ENCODE measurements at places on chromosomes 2 and 18.

- no peak for DNase-seq
These were observed 53.6 kb upstream of the PKDCC start for GRCh38 chr2:41994233-41994637.

DNA sequence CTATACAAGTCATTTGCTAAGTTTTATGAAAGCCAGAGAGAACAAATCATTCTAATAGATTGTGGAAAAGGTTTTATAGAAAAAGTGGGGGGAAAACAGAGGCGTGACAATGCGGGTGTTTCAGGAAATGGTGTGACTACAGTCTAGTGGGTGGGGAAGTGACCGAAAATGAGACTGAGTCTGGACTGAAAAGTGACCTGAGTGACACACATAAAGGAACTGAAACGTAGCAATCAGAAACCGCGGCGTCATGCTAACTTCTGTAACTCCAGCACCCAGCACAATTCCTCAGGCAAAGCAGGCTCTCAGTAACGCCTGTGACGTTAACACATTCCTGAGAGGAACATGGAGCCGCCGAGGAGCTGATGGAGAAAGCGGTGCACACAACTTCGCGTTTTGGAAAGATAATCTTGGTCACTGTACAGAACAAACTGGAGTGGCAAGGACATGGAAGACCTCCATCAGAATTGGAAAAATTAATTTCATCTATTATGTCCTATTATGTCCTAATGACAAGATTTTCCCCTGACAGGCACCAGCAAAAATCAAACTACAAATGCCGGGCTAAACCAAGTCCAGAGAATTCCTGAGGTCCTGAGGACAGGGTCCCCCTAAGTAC is 1.4 kb upstream of the CD226 start:
- no peak for DNase-seq

DNA sequence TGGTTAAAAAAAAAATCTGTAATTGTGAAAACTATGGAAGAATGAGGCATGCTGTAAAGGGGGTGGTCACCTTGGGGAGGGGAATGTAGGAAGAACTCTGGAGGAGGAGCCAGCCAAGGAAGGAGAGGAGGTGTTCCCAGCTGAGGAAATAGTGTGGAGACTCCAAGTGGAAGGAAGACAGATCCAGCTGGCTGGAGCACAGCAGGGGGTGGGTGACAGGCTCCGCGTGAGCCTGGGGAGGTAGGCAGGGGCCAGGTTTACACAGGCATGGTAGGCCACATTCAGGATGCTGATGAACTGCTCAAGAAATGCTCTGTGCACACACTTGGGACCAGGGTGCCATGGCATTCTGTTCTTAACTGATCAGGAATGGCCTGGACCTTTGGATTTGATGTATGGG is 16.8 kb downstream of the AFF3 start:
- DNase-seq, result no peak

- no peak for DNase-seq
These were observed 15.6 kb upstream of the RMND5A start for GRCh38 chr2:86704459-86704971.

- DNase-seq, result peak; percentile 62
These were observed 695.6 kb downstream of the TSN start for GRCh38 chr2:122451040-122451439.

GRCh38 chr2:127423880-127424279 is 5.7 kb downstream of the PROC start:
- DNase-seq, result no peak

DNA sequence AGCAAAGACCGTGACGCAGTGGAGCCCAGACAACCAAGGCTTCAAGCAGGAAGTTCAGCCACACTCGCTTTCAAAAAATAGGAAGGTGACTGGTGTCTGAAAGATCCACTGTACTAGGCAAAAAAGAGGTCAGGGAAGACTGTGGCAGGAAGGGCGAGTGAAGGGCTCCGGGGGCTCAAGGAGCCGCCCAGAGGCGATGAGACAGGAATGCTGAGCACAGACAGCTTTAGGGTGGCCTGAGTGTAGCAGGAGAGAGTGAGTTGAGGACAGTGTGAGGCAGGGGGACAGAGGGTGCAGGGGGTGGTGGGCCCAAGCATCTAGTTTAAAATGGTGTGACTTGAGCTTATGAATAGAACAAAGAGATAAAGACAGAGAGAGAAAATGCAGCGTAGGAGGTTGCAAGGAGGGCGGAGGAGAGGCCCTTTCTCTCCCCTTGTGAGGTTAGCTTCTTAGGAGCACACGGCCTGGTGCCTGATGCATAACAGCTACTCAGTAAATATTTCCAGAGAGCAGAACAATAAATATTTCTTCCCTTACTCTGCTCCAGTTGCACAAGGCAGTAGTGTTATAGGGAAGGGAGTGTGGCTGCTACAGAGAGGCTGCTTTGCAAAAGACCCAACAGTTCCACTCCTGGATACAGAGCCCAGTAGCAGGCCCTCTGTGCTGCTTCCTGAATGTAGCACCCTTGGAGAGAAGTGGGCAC is 789.7 kb upstream of the RAB6C start:
- peak; percentile 4 for DNase-seq

GRCh38 chr2:36445185-36445866 is 89.7 kb downstream of the CRIM1 start:
- DNase-seq, result no peak

- no peak for DNase-seq
These were observed 92.0 kb downstream of the USP40 start for GRCh38 chr2:233474308-233475160.

DNA sequence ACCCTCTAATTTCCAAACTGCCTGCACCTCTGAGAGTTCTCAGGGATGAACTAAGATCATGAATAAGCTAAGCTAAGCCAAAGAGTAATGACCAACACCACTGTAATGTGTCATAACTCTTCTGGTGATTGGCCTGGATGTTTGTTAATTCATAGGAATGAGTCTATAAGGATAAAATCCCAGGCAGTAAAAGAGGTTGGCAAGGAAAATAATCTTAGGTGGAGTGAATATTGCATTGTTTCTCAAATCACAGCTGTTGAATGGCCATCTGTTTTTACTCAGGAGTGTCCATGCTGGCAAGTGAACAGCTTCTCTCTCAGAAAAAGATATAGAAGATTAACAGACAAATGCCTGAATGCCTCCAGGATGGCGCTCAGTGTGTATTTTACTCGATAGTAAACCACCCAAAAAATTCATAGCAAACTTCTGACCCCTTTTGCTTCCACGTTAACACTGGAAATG is 60.8 kb upstream of the GLS start:
- peak; percentile 23 for DNase-seq

GRCh38 chr2:170113168-170113894 is 64.6 kb upstream of the MYO3B start:
- no peak for DNase-seq

DNA sequence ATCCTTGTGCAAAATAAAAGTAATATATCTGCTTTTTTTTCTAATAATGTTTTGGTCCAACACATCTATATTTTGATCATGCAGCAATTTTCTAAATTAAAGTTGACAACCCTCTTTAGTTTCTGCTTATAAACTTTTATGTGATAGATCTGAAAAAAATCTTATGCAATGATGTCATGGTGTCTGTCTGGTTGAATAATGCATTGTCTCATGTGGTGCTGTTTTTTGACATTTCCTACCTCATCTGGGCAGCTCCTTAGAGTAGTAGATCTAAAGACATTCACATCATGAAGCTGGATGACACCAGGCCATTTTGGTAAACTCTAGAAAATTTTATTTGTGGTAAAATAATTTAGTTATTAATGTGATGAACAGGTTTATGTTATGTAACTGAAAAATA is 106.8 kb upstream of the FN1 start:
- DNase-seq, result no peak

- DNase-seq, result no peak
These were observed 63.1 kb downstream of the NAPG start for GRCh38 chr18:10588975-10589374.

DNA sequence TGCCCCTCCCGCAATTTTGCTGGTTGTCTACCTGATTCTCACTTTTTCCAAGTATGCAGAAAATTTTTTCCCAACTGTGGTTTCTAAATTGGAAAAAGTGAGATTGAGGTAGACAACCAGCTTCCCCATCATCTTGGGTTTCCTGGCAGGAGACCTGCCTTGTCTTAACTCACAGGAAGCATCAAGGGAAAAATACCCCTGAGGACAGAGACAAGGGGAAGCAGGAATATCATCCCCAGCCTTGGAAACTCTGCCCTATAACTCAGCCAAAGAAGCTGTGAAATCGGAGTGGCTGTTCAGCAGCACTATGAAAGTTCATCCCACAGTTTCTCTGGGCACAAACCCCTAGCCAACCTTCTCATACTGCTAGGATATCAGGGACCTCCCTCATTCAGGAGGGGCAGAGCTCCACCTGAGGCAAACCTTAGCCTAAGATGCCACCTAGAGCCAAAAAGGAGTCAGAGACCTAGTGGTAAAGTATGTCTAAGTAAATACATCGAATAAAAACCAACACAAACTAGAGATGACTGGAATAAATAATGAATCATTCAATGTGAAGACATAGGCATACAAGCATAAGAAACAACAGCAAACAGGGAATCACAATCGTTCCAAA is 68.2 kb downstream of the ZSWIM2 start:
- DNase-seq, result peak; percentile 78

DNA sequence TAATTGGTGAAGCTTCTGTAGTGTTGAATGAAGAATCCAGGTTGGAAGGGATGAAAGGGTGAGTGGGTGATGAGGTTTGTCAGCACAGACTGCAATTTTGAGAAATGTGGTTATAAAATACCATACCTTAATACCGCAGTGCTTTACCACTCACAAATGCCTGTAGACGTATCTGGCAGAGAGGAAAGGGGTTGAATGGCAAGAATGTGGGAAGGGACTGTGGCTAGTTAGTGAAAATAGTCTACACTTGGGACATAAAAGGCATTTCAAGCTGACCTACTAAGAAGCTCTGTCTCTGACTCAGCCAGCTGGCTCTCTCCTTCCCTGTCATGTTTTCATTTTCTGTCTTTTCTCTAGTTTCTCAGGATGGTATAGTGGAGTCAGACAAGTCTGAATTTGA is 25.1 kb downstream of the CDK15 start:
- no peak for DNase-seq

- no peak for DNase-seq
These were observed 26.7 kb upstream of the ACTR3 start for GRCh38 chr2:113863144-113863543.

GRCh38 chr2:110858135-110858725 is 125.9 kb downstream of the ACOXL start:
- no peak for DNase-seq

DNA sequence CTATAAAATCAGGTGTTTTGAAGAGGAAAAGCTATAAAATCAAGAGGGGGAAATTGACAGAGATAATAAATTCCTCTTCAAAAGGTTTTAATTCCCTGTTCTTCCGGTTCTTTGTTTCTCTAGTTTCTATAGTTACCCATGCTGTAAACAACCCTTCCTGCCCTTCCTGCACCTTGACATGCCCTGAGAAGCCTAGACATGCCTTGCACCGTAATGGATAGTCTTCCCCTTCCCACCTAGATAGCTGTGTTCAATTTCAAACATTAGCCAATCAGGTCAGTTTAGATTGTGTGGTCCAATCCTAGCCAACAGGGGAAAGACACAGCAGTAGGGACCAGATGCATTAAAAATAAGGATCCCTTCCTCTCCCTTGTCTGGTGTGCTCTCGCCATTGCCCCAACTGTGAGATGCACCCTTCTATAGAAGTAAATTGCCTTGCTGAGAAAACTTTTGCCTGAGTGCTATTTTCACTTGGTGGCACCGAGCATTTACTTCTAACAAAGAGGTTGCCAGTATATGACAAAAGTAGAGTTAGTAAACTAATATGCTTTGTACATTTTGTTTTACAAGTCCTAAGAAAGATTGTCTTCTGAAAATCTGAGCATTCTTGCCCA is 27.1 kb downstream of the SULT1C4 start:
- no peak for DNase-seq

- DNase-seq, result no peak
These were observed 1.7 kb upstream of the GMPPA start for GRCh38 chr2:219496825-219497494.

DNA sequence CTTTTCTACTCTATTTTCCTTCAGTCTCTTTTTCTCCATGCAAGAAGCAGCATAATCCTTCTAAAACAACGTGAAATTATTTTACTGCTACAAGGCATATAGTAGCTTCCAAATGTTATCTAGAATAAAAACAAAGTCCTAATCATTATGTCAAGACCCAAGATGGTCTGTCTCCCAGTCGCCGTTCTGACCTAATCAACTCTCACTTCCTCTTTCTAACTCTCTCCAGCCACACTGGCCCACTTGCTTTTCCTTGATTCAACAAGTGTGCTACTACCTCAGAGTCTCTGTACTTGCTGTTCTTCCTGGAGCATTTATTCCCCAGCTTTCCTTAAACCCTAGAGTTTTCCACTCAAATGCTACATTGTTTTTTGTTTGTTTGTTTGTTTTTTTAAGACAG is 1491.2 kb downstream of the LRP1B start:
- no peak for DNase-seq

DNA sequence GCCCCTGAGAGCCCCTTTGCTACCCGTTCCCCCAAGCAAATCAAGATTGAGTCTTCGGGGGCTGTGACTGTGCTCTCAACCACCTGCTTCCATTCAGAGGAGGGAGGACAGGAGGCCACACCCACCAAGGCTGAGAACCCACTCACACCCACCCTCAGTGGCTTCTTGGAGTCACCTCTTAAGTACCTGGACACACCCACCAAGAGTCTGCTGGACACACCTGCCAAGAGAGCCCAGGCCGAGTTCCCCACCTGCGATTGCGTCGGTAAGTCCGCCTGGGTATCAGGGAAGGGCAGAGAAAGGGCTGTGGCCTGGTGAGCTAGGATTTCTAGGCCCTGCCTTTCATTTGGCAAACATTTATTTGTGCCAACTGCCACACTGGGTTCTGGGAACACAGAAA is 63.4 kb downstream of the TET3 start:
- no peak for DNase-seq

- no peak for DNase-seq
These were observed 84.3 kb downstream of the MGAT5 start for GRCh38 chr2:134338208-134338607.

GRCh38 chr2:30975156-30975555 is 163.1 kb downstream of the GALNT14 start:
- DNase-seq, result no peak

GRCh38 chr2:127231130-127231865 is 11.2 kb upstream of the CYP27C1 start:
- DNase-seq, result no peak

GRCh38 chr18:50127516-50128210 is 67.3 kb downstream of the MYO5B start:
- DNase-seq, result no peak

GRCh38 chr18:10476338-10476791 is 21.9 kb downstream of the APCDD1 start:
- no peak for DNase-seq

GRCh38 chr2:100606726-100607343 is 44.0 kb downstream of the PDCL3 start:
- peak; percentile 44 for DNase-seq

- no peak for DNase-seq
These were observed 63.4 kb upstream of the SPTBN1 start for GRCh38 chr2:54392555-54393324.

Measured in T47D (cell line).